ENCODE measurements at places on chromosomes 2 and 18. TPM values are rescaled to one million over a fixed set of nuclear protein-coding genes. Genes with fewer than 3 reads are reported as not detected.

Gene ABCB11
- not detected for total RNA-seq

Gene NPHP1
- total RNA-seq, result 2.8 TPM

Gene SCN1A
- not detected for total RNA-seq

Gene GALNT5
- 7.6 TPM for total RNA-seq

Gene SIX2
- 0.72 TPM for total RNA-seq

Gene CDK5R2
- total RNA-seq, result not detected

Gene SH2D6
- total RNA-seq, result not detected

Gene SLC14A1
- total RNA-seq, result not detected
